ENCODE measurements at places on chromosomes 11 and 22.

- DNase-seq: no peak
These were observed 28.0 kb downstream of the KCNQ1OT1 start for GRCh38 chr11:2671748-2672147.

GRCh38 chr11:4695442-4695841, 2.2 kb downstream of the OR51E2 start:
- no peak for DNase-seq

DNA sequence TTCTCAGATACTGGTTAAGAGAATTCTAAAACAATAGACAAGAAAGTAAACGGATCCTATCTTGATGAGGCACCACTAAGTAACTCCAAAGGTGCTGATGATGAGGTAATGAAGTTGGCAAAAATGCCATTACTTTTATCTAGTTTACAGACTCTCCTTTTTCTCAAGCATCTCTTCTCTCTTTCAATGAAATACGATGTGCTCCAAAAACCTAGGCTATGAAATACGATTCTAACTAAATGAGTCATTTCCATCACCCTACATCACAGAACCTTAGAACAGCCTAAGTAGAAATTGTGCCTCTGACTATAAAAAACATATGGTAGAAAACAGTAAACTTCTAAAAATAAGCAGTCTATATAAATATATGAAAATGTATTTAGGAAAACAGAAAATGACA, 58.9 kb upstream of the ARHGAP32 start:
- no peak for DNase-seq

- DNase-seq: no peak
These were observed 51.4 kb upstream of the CRTAM start for GRCh38 chr11:122786896-122787295.

- DNase-seq: no peak
These were observed 4.6 kb upstream of the PGGHG start for GRCh38 chr11:284105-285020.

DNA sequence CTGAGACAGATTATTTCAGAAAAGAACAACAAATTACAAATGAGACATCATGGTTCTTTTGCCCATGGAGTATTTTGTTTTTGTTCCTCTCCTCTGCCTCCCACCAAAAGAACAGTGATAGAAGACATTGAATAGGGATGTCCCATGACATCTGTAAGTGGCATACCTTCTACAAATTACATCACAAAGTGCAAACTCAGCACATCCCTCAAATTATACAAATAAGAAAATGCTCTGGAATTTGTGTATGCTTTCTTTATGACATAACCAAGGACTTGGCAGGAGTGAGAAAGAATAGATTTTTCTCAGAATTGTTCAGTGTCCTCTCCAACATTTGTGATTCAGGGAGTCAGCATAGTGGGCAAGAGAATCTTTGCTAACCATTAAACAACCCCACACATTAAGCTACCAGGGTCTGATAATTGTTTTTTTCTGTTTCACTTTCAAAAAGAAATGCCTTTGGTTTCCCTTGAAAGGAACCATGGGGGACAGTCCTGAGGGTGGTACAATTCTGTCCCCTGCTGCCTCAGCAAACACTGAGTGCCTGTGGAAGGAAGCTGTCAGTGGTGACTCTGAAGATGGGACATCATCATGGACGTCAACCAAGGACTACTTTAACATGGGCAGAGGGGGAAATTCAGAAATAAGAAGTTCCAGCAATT, 430.3 kb downstream of the AASDHPPT start:
- DNase-seq: no peak

GRCh38 chr11:123451183-123451781, 21.2 kb downstream of the GRAMD1B start:
- DNase-seq: no peak

GRCh38 chr22:44051961-44052360, 27.9 kb downstream of the PARVB start:
- no peak for DNase-seq

- DNase-seq: no peak
These were observed 20.9 kb upstream of the ATXN10 start for GRCh38 chr22:45650721-45651120.

DNA sequence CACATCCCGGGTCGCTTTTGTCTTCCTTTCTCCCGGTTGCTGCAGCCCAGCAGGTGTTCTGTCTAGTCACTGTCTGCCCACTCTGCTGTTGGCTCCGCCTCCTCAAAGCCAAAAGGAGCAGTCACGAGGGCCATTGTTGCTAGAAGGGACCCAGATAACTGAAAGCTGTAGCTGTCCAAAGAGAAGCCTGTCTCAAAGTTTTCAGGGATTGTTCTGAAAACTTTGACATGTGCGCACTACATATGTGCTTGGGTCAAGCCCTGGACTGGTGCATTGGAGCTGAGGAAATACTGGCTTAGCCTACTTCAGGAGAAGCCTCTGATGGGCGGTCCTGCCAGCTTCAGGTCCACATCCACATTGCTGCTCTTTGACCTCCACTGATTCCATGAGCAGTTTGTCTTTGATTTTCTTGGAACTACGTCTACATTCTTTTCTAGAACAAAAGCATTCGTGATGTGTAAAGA, 8.8 kb upstream of the OR2AT4 start:
- DNase-seq: no peak

GRCh38 chr11:14969901-14970323, 2.2 kb downstream of the CALCA start:
- peak; percentile 48 for DNase-seq

DNA sequence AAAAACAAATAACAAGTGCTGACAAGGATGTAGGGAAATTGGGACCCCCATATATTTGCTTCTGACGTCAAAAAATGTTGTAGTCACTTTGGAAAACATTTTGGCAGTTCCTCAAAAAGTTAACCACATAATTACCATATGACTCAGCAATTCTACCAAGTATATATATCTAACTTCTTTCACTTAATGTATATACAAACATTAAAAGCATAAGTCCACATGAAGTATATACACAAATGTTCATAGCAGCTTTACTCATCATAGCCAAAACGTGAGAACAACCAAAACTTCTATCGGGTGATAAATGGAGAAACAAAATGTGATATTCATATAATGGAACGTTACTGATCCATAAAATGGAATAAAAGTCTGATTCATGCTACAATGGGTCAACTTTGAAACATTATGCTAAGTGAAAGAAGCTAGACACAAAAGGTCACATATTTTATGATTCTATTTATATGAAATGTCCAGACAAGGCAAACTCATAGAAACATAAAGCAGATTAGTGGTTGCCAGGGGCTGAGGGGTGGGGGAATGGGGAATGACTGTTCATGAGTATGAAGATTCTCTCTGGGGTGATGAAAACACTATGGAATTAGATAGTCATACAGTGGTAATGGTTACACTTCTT, 48.7 kb upstream of the TEAD1 start:
- no peak for DNase-seq

GRCh38 chr11:47545298-47545697, 7.6 kb downstream of the CELF1 start:
- no peak for DNase-seq

DNA sequence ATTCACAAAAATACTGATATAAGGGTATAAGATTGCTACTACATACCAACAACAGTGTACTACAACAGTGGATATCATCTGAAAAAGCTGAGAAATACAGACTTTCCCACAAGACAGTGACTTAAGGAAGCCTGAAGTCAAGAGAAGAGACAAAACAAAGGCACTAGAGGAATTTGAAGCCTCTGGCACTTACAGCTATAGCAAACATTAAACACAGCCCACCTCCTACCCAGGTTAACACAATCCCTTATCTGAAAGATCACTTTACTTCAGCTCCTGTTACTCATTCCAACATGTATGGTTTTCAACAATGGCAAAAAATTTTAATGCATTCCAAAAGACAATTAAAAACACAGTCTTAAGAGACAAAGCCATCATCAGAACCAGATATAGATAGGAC, 388.5 kb downstream of the JRKL start:
- no peak for DNase-seq

DNA sequence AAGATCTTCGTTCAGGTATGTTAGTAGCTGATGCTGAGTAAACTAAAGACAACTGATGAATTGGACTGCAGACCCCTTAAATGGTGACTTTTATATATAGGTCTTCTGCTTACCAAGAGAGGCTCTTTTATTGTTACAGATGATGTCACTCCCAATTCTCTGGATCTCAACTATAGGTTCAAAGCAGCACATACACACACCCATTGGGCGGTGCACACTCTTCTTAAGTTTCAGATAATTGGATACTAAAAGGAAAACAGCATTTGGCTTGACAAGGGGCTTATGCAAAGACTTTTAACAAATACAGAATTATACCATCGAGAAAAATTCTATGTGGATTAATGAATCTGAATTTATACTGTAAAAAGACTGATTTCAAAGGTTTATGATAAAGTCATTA, at the start of gene PTH:
PTH (minus strand) TSS at position 69 of the 400 bp plus-strand sequence. CDS start 3,142 bp downstream, outside the sequence.
- no peak for DNase-seq

DNA sequence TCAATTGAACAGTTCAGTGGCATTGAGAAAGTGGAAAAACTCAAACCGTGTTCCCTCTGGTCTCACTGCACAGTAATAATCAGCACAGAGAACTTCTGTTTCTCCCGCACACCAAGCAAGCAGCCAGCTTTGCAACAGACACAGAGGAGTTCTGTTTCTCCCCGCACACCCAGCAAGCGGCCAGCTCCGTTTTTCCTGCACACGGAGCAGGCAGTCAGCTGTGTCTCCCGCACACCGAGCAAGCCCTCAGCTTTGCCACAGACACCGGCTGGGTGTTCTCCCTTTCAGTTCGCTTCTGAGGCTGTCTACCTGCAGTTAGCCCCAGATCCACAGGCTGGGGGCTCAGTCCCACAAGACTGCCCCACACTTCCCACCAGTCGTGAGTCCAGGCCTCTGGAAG, 9.9 kb upstream of the TALDO1 start:
- no peak for DNase-seq

DNA sequence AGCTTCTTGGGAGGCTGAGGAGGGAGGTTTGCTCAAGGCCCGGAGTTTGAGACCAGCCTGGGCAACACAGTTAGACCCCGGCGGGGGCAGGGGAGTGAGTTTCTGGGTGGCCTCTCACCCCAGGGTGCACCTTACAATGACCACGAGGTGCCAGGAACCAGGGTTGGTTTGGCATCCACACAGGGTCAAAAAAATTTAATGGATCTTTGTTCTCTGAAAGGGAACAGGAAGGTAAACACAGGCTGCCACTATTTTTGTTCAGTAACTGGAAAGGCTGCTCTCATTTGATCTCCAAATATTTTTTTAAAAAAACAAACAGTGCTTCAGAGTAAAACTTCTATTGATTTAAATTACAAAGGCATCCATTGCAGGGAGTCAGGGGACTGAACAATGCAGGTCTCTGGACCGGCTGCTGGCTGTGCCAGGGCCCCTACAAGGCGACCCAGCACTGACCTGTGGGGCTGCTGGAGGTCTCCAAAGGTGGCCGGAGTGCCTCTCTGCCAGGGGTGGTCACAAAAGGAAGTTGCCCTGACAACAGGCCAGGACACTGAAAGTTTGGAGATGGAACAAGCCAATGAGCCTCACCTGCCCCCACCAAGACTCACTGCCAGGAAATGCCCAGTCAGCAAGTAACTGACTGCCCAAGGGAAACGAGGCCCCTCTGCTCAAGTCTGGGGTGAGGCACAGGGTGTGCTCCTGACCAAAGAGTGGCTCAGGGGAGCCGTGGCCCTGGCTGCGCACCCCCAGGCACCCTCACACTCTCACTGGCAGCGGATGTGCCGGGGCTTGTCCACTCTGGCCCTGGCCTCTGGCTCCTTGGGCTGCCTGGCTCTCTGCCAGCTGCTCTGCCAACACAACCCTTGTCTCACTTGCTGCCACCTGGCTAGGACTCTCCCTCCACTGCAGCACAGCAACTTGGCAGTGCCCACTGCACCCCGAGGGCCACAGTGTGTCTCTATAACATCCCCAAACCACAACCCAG, 51.8 kb downstream of the ARFGAP3 start:
- no peak for DNase-seq

GRCh38 chr22:50084614-50085021, 608 bp downstream of the MLC1 start:
- DNase-seq: no peak

- no peak for DNase-seq
These were observed 6.0 kb upstream of the LMO2 start for GRCh38 chr11:33897761-33898375.

DNA sequence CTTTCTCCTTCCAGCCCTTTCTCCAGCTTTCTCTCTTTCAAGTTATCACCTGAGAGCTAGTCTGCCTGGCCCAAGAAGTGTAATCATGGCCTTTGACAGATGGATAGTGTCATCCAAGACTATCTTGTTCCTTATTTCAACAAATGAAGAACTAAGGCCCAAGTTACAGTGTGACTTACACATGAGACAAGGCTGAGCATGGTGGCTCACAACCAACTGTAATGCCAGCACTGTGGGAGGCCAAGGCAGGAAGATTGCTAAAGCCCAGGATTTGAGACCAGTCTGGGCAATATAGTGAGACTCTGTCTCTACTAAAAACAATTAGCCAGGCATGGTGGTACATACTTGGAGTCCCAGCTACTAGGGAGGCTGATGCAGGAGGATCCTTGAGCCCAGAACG, 3.7 kb upstream of the RANGAP1 start:
- no peak for DNase-seq

All from stimulated activated CD4-positive, alpha-beta T cell treated with anti-CD3 and anti-CD28 coated beads, Interleukin-1b, Interleukin-23, amount 100 ng/mL, for 24 hours (primary cell).